Stimulated activated CD8-positive, alpha-beta memory T cell treated with anti-CD3 and anti-CD28 coated beads, Interleukin-7, amount 100 ng/mL, for 24 hours (primary cell): ENCODE measurements at places on chromosomes 7 and 10.

GRCh38 chr10:128470321-128470965 lies 344.2 kb upstream of the MKI67 start:
- no peak for DNase-seq

GRCh38 chr7:39509436-39509835 lies 56.8 kb upstream of the YAE1 start:
- DNase-seq, result no peak

GRCh38 chr10:10662716-10663408 lies 354.8 kb upstream of the CELF2 start:
- no peak for DNase-seq

GRCh38 chr10:50941629-50942028 lies 56.2 kb upstream of the A1CF start:
- DNase-seq, result no peak

GRCh38 chr7:47405921-47406800 lies 175.8 kb downstream of the TNS3 start:
- no peak for DNase-seq

DNA sequence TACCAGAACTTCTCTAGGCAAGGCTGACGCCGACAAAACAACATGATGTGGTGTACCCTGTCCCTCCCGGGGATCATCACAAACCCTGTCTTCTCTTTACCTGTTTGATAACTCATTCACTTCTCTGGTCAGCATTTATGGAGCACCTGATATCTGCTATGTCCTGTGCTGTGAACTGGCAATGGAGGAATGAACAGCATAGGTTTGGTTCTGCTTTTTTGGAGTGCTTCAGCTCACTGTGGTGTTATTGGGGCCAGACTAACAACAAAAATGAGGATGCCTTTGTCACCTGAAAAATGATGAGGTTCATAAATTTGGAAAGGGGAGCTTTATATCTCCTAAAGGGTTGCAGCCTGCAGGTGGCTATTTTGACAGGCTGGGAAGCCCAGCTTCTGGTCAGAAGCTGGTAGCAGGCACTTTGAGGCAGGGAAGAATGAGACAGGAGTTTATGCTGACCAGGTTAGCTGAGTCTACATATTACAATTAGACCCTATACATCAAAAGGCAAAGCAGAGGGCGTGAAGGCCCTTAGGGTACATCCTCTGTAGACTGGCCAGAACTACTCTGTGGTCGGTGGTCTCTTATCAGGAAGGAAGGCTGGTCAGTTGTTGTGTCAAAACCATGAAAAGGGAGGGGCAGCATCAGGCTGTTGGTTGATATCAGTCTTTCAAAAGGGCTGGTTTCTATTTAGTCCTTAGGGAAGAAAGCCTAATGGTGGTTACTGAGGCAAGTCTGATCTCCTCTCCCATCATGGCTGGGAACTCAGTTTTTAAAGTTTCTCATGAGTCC lies 42.3 kb downstream of the SH2D4B start:
- no peak for DNase-seq

DNA sequence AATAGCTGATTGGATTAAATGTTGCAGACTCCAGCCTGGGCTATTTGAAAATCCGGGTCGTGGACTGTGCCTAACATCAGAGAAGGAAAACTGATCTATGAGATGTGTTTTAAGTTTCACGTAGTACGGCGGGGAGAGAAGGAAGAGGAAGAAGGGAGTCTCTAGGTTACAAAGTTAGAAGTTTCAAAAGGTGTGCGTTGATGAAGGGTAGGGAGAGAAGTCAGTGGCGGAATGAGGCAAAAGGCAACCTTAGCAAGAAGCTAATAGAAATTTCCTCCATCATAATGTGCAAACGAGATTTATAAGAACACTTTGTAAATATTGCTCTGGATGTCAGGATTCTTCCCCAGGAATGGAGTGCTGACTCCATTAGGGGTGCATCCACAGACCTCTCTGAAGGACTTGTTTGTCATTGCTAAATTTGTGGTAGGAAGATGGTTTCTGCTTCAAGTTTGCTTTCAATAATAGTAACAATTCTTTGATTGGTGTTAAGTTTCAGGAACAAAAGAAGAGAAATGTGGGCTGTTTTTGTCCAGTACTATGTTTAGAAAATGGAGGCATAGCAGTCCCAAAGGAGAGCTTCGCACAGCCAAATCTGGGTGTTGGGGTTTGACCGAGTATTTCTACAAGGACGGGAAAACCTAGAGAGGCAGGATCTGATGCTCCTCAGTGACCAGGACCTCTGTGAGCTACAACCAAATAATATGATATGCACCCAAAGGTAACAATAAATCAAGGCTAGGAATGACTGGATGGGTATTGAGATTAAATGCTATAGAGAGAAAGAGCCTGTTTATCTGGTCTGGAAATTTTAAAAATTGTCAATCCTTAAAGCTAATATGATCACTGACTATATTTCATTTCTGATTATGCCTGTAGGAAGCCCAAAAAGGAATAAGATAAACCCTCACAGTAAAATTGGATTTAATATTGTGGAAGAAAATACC lies 8.2 kb downstream of the TWIST1 start:
- DNase-seq, result no peak

DNA sequence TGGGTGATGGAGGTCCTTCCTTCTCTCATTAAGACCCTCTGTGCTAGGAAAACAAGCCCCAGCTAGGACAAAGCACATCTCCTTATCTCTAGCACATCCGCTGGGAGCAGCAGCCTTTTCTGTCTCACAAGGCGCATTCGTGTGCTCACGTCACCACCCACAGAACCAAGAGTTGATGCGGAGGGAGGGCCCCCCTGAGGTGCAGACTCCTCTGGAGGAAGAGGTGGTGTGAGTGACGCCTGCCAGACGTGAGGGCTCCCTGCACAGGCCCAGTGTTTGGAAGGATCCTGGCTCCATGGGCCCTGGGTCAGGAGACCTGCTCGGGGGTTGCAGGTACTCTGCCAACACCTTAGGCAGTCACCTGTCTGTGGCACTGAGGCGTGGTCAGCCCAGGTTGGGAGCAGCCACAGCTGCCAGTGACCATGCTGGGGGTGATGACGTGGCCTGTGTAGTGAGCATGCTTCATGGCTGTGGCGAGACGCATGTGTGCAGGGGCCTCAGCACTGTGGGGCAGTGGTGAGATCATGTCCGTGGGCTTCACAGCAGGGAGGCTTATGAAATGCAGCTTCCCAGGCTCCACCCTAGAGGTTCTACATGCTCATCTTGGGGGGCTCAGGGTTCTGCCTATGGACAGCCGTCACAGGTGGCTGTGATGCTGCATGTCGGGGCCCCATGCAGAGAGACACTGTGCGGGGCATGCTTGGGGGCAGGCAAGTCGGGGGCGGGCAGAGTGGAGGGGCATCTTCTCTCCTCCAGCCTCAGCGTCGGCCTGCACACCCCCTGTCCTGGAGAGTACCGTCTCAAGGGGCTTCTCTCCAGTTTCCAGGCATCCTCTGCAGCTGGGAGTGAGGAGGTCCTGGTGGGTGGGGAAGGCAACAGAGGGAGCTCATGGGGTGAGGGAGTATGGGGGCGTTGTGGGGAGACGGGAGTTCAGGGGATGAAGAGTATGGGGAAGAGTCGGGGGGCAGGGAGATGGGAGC lies 56.2 kb upstream of the DPYSL4 start:
- no peak for DNase-seq

DNA sequence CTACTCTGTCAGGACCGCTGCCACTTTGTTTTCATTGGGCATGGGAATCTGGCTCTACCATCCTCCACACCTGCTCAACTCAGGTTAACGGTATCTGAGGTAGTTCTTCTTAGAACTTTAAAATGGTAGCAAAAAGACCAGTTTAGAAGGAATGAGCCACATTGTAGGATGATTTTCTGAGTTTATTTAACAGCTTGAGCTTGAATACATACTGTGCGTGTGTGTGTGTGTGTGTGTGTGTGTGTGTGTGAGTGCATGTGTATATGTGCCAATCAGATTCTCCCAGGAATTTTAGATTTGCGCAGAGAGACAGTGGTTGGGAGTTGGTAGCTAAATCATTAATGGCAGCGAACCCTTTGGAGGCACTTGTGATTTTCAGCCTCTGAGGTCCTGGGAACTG lies 81.4 kb downstream of the SPAG6 start:
- DNase-seq, result no peak

GRCh38 chr7:55917771-55918170 lies 30.5 kb downstream of the ZNF713 start:
- DNase-seq, result no peak

- no peak for DNase-seq
These were observed 605.6 kb upstream of the CNTNAP2 start for GRCh38 chr7:145511004-145511403.

GRCh38 chr10:117264782-117265181 lies 23.9 kb downstream of the SLC18A2 start:
- no peak for DNase-seq
